ENCODE measurements at places on chromosomes 5 and 9.

DNA sequence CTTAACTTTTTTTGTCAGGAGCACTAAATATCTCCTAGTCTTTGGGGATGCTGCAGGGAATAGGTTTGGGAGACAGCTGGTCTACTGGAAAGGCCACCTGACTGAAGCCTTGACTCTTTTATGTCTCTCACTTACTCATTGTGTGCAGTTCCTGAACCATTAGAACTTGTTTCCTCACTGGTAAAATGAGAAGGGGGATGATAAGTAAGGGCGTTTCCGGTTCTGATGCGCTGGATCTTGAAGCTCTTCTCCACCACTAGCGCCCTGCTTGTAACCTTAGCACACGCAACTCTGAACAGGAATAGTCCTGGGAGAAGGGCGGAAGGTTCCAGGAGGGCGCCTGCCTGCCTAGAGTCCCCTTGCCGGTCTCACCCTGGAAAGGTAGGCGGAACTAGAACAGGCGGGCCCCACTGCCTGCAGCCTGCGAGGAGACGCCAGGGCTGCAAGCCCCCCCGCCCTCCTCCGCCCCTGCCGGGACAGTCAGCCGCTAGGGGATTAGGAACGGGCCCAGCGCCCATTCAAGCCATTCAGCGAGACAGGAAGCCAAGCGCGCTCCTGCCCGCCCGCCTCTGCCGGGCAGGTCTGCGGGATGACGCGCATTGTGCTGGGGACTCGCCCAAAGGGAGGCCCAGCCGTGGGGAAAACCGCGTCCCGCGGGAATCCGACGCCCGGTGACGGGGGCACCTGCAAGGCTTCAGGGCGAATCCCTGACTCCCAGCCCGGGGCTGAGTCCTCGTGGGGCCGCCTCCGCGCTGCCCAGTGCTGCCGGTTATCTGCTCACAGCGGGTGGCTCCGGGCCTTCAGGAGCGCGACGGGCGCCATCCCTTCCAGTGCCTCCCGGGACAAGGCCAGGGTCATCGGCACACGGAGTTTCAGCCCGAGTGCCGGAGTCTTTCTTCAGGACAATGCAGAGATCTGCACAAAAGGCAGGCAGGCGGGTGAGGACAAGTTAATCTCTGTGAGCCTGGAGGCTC is 44.0 kb upstream of the XPA start:
- peak; percentile 52 for DNase-seq

DNA sequence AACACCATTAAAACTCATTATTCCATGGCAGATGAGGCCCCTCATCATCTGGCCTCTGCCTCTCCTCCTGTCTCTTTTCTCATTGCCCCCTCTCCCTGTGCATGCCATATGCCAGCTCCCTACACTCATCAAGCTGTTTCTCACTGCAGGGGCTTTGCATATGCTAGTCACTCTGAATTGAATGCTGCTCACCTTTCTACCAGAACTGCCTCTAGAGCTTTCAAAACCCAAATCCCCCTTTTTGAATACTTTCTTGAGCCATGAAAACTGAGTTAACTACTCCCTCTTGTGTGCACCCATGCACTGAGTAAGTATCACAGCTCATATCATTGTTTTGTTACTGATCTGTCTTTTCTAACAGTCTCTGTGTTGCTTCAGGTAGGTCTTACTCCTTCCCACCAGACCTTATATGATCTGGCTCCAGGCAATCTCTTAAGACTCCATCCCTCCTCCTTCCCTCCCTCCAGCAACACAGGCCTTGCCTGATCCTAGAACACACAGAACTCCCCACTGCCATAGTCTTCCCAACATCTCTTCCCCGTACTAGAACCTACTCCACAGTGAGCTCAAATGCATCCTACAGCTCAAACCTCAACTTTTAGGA is 60.5 kb downstream of the ASTN2 start:
- no peak for DNase-seq

- DNase-seq = no peak
These were observed 41.9 kb downstream of the SLC22A5 start for GRCh38 chr5:132411304-132412013.

DNA sequence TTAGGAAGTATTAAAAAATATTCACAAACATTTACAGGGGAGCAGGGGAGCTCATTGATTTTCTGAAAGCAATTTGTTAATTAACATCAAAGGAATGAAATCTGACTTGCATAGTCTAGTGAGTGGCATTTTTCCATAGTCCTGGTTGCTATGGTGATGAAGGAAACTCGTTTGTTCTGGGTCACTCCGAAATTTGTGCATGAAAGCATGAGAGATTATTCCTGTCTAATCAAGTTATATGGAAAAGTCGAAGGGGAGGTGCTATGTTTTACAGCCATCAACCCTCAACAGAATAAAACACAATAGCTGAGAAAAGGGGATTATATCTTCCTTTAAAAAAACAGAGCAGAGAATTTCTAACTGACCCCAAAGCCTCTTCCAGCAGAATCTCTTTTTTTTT is 1495.7 kb upstream of the WWC1 start:
- DNase-seq = no peak

- no peak for DNase-seq
These were observed 119.5 kb downstream of the YTHDC2 start for GRCh38 chr5:113632996-113633395.

DNA sequence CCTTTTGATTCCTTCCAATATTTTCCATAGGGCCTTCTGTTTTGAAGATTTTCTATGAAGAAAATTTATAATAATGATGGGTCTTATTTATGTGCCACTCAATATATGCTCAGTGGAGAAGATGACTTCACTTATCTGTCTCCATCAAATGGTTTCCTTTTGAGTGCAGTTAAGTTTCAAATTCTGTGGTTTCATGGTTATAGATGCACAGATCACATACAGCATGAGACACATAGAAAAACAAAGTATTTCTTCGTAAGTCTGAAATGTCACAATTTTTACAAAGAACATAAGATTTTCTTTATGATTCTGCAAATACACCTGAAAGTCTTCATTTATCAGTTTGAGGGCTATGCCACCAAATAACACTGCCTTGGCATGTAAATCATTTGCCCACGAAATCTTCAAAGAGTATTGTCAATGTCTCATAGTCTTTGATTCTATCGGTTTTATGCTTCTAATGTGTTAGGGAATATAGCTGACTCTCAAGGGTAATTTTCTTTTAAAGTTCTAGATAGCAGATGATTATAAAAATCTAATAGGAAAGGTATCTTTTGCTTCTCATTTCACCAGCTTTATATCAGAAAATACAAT is 14.1 kb downstream of the CFAP95 start:
- DNase-seq = no peak

- DNase-seq = peak; percentile 94
These were observed 72.3 kb downstream of the PSMB7 start for GRCh38 chr9:124342776-124343485.

GRCh38 chr9:121831869-121832268 is 180.4 kb downstream of the DAB2IP start:
- DNase-seq = no peak

DNA sequence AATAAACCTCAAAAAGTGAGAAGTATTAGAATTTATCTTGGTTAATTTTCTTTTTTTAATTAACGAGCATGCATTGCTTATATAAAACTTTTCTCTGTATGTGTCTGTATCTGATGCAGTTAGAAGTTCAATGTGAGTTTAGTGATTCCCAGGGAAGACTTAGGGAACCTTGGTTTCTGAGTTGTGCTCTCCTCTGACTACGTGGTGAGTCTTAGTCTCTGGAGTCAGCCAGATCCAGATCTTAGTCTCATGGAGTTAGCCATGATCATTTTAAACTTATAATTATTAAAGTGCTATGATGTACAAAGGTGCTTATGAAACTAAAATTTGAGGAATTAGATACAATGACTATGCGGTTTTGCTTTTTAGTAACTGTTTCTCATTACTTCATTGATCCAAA is 285.3 kb upstream of the DMRT1 start:
- no peak for DNase-seq

DNA sequence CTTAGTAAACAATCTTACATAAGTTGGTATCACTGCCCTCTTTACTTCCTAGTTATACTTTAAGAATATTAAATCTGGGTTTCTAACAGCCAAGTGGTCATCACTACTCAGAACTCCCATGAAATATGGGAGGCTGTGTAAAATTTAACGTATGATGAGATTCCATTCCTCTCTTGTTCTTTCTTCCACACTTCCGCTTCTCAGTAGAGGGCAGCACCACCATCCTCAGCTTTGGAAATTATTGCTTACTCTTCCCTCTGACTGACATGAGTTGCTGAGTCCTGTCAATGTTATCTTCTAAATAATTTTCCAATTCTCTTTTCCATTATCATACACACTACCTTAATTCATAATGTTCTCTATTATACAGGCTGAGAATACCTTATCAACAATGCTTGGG is 194.0 kb downstream of the RFX3 start:
- DNase-seq = no peak

DNA sequence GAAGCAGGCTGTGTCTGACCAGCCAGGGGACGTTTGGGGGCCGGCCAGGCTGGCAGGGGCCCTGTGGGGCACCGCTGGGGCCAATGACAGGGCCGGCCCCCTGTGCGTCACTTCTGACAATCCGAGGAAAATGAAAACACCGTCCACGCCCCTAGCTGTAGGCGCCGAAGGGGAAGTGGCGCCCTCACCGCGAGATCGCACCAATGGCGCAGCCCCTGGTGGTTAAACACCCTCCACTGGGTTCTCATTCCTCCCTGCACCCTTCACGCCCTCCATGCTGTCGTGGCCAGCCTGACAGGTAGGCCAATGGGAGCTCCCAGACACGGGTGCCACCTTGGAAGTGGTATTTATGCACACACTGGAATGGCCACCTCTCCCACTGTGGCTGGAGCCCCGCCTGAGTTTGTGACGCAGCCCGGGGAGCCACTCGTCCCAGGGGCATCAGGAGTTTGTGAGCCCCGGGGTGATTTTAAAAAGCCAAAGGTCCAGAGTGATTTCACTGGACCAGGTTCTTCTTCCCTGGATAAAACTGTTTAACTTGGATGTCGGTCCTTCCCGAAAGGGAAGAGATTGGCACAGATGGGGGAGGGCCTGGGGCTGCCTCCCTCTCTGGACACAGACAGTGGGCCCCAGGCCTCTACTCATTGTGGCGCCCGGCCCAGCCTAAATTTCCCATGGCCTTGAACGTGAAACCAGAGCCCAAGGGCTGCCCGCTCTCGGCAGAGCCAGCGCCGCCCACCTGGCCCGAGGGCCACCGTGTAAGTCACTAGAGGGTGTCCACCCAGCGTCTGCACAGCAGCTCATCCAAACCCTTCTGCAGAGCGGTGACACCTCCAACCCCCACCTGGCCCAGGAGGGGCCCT is 49.7 kb downstream of the NKD2 start:
- no peak for DNase-seq

All from astrocyte of the spinal cord (primary cell).